ENCODE measurements at places on chromosomes 7 and 10. TPM values are rescaled to one million over a fixed set of nuclear protein-coding genes. Genes with fewer than 3 reads are reported as not detected.

- DNase-seq, result no peak
These were observed 298.7 kb downstream of the LRRTM3 start for GRCh38 chr10:67224553-67224952.

GRCh38 chr7:155969192-155969929 is 157.1 kb upstream of the SHH start:
- DNase-seq, result no peak

DNA sequence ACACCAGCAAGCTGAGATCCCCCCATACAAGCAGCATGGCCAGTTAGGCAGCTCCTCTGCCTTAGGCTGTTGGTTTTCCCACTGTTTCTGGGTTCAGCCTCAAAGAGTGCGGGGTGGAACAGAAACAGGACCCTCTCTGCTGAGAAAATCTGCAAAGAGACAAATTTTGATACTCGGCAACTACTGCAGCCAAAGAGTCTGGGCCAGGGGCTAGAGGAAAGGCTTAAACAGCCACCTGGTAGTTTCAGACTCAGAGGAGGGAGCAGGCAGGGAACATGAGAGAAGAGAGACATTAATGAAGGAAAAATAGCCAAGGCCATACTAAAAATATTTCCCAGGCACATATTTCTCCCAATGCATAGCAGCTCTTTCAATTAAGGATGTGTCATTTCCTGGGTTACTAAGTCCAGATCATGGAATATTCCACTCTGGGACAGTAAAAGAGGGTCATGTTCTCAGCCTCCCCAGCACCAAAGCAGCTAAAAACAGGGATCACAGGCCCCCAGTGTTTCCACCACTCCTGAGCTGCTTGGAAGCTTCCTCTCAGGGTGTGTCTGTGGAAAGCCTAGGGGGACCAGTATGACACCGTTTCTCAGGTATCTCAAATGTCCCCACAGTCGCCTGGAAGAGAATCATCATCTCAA is 29.8 kb downstream of the PDLIM1 start:
- no peak for DNase-seq

DNA sequence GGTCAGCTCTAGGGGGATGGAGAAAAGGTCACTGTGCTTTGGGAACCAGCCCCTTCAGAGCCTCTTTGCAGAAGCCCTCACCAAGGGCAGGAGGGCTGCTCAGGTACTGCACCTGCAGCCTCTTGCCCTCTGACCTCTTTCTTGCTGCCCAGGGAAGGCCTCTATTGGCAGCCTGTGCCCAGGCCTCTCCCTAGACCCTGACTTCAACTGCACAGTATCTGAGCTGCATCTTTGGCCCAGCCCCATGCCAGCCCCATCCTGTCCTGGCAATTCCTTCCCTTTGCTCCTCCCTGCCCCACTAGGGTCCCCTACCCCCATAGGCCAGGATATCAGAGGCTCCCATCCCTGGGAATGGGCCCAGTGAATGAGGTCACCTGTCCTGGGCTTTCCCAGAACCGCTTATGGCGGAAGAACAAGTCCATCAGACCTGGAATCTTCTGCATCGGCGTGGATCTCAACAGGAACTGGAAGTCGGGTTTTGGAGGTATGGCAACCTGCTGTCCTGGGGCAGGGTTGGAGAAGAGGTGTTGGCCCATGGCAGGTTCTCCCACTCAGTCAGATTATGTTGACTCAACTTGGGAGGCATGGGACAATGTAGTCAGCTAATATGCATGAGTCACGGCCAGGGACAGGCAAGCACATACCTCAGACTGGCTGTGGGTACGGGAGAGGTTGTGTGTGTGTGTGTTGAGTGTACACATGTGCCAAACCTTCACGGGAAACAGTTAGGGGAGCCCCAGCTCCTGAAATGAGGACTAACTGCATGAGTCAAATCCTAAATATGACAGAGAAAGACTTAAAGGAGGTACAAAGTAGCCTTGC is 17.1 kb upstream of the CPA1 start:
- DNase-seq, result peak; percentile 93

DNA sequence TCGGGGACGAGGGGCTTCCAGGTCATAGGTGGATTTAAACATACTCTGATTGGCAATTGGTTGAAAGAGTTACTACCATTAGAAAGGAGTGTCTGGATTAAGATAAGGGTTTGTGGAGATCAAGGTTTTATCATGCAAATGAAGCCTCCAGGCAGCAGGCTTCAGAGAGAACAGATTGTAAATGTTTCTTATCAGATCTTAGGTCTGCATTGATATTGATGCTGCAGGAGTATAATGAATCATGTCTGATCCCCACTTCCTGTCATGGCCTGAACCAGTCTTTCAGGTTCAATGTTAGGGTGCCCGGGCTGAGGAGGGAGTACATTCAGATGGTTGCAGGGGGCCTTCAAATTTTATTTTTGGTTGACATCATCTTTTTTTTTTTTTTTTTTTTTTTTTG is 51.4 kb downstream of the SH3PXD2A start:
- no peak for DNase-seq

DNA sequence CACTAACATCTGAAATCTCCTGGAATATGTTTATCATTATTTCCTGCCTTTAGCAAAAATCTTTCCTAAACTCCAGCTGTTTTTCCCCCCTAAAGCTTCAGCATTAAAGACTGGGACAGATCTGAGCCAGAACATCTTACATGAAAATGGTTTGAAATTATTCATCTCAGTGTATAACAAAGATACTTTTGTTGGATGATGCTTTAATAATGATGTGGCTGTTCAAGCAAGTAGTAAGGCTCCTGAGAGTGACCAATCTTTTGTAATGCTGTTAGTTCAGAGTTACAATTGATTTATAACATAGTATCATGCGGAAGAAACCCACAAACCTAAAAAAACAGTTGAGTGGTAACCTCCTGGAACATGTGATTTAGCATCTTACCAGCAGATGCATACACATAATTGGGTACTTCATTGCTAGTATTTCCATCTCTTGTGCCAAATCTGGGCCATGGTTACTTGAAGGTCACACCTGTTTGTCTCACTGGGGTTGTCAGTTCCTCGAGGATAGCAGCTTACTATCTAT is 1.5 kb downstream of the BZW2 start:
- no peak for DNase-seq

DNA sequence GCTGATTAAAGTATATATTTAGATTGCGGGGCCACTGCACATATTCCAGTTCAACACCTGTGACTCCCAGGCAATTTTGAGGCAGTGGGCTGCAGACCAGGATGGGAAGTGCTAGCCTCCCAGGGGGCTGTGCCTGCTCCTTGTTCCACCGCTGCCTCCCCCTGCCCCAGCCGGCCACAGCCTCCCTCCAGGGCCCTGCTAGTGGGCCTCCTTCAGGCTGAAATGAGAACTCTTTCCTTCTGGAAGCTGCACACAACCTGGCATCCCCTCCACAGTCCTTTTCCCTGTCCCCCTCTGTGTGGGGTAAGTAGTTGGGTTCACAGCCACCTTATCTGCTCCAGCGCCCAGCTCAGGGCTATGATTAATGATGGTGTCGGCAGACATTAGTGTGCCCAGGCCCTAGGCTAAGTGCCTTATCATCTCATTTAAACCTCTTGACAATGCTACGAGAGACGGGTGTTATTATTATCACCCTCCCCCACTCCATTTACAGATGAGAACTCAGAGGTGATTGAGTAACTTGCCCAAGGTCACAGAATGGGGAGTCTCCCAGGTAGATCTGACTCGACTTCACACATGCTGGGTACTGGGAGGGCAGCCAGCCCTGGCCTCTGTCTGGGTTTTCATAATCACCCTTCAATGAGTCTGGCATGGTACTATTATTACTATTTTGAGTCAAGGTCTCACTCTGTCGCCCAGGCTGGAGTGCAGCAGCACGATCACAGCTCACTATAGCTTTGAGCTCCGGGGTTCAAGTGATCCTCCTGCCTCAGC is 10.8 kb upstream of the SFRP5 start:
- DNase-seq, result no peak

- DNase-seq, result no peak
These were observed 1.3 kb upstream of the BMI1 start for GRCh38 chr10:22319547-22319979.

- DNase-seq, result no peak
These were observed 716.1 kb upstream of the POT1 start for GRCh38 chr7:125645770-125646169.

DNA sequence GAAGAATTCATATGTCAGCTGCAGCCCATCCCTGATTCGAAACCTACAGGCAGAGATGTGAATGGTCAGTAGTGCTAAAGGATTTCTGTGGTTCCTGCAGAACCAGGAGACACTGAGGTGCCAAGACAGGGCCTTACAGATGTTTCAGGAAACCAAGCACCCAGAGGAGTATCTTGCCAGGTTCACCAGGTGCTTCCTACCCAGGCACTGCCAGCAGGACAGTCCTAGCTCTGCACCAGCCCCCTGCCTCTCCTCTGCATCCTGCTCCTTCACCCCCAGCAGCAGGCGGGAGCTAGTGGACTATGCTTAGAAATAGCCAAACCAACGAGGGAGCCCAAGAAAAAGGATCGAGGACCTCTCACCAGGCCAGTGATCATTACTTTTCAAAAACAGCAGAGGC is 4.2 kb upstream of the IKZF1 start:
- no peak for DNase-seq

DNA sequence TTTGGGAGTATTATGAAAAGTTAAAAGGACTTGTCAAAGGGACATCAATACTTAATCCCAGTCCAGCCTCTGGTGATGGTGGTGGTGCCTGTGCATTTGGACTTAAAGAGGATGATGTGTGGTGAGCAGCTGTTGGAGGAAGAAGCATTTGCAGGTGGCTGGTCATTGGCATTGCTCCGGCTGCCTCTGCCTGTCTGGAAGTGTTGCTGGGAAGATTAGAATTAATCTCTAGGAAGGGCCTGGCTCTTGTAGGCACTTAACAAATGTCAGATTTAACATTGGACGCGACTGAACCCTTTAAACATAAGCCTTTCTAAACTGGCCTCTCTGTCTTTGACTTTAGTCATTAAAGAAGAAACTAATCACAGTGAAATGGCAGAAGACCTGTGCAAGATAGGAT is 58.8 kb downstream of the FIGNL1 start:
- DNase-seq, result no peak

GRCh38 chr10:31179091-31179680 is 139.8 kb upstream of the ZEB1 start:
- no peak for DNase-seq

DNA sequence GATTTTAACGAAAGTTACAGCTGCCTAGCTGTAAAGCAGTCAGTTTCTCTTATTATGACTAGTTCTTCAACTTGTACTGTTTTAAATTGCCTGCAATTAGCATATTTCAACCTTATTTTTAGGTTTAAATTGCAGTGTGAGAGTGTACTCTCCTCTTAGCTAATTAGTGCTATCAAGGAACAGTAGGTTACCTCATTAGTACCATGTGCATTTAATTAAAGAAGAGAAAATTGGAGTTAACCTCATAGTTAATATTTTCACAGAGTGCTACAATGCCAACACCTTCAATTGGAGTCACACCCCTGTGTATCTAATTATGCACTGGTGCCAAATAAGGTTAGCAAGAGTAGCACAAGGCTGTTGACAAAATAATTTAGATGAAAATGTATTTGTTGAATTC is 154.6 kb downstream of the FOXP2 start:
- no peak for DNase-seq

GRCh38 chr10:97991871-97992270 is 38.5 kb downstream of the CRTAC1 start:
- DNase-seq, result no peak

- DNase-seq, result no peak
These were observed 404.5 kb upstream of the ANKRD30A start for GRCh38 chr10:36720895-36721294.

DNA sequence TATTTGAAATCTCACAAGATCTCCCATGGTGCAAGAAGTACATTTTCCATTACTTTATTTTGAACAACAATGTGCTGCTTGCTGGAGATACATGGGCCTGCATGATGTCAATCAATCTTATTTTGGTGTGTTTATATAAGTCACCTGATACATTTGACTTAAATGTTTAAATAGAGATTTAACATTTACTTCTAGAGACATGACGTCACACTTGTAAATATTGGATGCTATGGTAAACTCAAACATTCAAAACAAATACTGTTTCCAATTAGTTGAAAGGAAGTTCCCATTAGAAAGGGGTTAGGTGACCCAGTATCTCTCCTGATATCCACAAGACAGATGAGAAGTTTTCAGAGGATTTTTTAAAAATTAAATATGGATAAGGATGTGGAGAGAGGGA is 214.5 kb downstream of the NSUN6 start:
- no peak for DNase-seq

Gene ITGA8
- 10.1 TPM for polyA plus RNA-seq

Gene FXYD4
- not detected for polyA plus RNA-seq

Data from BJ (cell line).